ENCODE measurements at places on chromosomes 7 and 10.

GRCh38 chr10:110609605-110610004 is 34.5 kb upstream of the RBM20 start:
- DNase-seq: no peak

- DNase-seq: no peak
These were observed 460.5 kb downstream of the RPS24 start for GRCh38 chr10:78494179-78494578.

DNA sequence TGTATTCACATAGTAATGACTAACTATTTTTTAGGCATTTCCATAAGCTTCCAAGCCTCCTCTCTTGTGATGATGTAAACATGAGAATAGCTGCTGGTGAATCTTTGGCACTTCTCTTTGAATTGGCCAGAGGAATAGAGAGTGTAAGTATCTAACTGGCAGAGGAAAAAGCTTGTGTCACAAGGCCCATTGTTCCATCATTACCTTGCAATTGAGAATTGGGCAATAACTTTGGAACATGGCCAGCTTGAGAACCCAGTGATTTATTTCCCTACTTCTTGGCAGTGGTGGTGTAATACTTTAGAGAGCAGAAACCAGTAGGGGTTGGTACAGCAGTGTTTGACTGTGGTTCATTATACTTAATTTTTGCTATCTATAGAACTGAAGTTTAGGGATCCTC is 12.0 kb downstream of the IFRD1 start:
- DNase-seq: no peak

- DNase-seq: no peak
These were observed 24.4 kb upstream of the RBM20 start for GRCh38 chr10:110619514-110620397.

DNA sequence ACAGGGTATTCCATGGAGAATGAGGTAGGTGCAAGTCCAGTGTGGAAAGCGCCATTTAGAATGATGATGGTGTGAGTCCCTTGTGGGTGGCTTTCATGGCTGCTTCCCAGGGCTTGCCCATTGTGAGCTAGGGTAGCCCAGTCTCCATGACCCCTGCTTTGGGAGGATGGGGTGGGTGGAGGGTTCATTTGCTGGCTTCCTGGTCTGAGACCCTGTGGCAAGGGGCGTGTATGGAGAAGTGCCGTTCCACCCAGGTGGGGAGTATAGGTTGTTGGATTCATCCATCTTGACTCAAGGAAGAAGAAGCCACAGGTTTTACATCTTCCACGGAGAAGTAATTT is 27.7 kb downstream of the CCM2 start:
- no peak for DNase-seq

GRCh38 chr7:74051193-74051592 is 23.2 kb downstream of the ELN start:
- DNase-seq: no peak

DNA sequence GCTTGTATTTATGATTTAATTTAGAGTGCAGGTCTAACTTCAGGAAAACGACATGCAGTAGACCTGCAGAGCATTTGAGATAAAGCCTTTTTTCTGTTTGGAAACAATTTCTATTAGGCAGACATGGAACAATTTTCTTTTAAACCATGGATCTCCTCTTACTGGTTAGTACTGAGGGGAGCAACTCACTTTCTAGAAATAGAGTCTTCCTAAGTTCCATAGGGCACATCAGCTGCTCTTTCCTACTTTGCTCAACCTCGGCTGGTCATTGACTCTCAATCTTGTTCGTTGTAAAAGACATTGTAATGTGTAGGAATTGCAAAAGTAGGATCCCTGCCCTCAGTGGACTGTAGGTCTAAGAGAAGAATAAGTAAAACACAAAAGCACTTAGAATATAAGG is 58.0 kb downstream of the PLXDC2 start:
- DNase-seq: no peak

GRCh38 chr7:50658696-50659095 is 93.5 kb upstream of the DDC start:
- no peak for DNase-seq

DNA sequence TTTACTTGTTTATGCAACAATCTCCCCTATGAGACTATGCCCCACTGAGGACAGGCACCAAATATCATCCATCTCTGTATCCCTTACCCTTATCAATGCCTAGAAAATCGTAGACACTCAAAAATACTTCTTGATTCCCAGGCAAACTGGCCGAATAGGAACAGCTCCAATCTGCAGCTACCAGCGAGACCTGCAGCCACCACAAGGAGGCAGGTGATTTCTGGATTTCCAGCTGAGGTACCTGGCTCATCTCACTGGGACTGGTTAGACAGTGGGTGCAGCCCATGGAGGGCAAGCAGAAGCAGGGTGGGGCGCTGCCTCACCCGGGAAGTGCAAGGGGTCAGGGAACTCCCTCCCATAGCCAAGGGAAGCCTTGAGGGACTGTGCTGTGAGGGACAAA is 10.8 kb upstream of the PPP1R3C start:
- no peak for DNase-seq

GRCh38 chr10:7300384-7300971 is 110.4 kb downstream of the SFMBT2 start:
- DNase-seq: no peak

DNA sequence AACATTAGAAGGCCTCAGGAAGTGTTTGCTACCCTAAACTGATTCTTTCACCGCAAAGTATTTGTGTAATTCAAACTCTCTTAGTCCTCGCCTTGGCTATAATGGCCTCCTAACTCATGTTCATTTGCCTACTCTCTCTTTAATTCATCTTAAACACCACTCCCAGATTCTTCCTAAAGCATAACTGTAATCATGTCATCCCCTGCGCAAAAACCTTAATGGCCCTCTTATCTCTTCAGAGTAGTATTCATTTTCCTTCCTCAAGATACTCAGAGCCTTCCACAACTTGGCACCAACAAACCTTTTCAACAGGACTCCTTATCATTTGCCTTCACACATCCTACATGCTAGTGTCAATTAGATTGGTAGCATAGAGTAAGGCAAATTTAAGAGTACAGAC is 42.9 kb downstream of the CSTF2T start:
- DNase-seq: no peak

- no peak for DNase-seq
These were observed 36.3 kb upstream of the RNF32 start for GRCh38 chr7:156604311-156604710.

DNA sequence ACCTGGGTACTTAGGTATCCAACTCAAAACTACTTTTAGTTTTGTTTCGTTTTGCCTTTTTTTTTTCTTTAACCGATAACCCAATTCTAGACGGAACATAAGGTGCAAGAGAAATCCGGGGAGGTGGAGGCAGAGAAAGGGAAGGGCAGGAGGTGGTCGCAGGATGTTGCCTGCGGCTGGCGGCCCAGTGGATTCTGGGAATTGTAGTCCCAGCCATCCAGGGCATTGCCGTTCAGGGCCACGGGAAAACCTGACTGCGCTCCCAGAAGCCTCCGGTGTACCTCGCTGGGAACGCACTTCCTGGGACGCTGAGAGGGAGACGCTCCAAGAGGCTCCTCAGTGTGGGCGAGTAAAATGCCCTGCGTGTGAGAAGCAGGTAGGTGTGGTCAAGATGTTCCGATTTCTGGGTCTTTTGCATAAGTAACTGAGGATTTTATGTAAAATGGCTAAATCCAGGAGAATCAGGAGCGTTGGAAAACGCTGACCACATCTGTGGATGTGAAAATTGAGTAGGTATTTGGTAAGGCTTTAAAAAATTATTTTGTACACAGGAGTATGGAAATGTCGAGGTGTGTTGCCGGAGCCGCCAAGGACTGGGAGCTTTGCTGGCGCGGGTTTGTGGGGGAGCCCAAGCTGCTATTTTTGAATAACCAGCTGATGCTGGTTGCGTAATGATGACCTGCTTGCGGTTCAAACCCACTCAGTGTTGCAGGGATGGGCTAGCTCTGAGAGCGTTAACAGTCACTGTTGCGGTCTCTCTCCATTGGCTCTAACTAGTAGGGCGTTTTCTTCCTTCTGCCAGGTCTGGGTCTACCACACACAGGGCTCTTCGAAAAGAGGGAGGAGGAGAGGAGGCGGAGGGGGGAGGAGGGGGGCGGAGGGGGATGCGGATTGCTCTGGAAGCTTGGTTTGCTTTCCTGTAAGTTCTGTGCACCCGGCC is at the start of gene CLDN12:
TSS of gene CLDN12 (plus strand) at position 288 of the 940 bp plus-strand sequence. CDS start 9,216 bp downstream, outside the sequence.
- DNase-seq: peak; percentile 9

- DNase-seq: no peak
These were observed 13.6 kb downstream of the MRPS33 start for GRCh38 chr7:141001122-141001521.

DNA sequence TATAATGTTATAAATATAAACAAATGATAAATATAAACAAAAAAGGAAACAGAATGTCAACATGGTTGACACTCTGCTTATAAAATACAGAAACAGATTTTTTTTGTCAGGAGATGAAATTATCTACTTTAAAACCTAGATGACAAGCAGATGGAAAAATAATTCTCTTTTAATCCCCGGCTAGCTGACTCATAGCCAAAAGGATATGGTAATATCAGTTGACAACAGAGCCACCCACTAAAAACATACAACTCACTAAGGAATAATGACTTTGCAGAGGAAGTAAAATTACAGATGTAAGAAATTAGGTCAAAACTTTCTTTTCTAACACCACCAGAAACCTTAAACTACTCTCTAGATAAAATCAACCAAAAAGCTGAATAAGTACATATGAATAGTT is 131.1 kb upstream of the ABCB5 start:
- no peak for DNase-seq

GRCh38 chr10:1034758-1035157 is 9.1 kb upstream of the IDI2 start:
- no peak for DNase-seq

DNA sequence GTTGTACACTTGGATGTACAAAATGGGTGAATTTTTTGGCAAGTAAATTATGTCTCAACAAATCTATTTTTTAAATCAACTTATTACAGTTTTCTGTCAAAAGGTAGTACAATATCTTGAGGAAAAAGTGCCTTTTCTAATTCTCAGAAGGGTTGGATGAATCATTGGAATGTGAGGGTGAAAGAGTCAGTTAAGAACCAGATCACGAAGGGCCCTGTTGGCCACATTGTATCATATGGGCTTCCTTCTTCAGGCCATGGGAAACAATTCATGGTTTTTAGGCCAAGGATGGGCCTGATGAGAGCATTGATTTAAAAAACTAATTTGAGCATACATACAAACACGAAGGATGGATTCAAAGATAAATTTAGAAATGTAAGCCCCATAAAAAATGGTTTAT is 503.7 kb downstream of the TNS3 start:
- DNase-seq: no peak
